ENCODE measurements at places on chromosomes 2 and 18.

- no peak for DNase-seq
Measured at GRCh38 chr2:217789736-217790181, 213.0 kb downstream of the TNS1 start.

DNA sequence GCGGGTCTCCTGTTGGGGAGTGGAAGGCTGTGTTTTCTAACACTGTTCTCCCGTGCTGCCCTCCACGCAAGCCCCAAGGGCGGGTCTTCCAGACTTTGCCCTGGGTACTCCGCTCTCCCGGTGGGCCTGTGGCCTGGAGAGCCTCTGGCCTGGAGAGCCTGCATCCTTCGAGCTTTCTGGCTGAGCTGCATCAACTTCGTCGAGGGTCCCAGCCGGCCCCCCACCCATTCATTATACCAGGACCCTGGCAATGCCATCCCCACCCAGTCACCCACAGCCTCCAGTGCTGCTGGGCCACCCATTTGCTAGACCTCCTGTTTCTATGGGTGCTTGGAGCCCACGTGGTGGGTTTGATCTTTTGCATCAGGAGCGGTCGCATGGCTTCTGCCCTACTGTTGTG lies 102.2 kb downstream of the PTGR3 start:
- peak; percentile 10 for DNase-seq

DNA sequence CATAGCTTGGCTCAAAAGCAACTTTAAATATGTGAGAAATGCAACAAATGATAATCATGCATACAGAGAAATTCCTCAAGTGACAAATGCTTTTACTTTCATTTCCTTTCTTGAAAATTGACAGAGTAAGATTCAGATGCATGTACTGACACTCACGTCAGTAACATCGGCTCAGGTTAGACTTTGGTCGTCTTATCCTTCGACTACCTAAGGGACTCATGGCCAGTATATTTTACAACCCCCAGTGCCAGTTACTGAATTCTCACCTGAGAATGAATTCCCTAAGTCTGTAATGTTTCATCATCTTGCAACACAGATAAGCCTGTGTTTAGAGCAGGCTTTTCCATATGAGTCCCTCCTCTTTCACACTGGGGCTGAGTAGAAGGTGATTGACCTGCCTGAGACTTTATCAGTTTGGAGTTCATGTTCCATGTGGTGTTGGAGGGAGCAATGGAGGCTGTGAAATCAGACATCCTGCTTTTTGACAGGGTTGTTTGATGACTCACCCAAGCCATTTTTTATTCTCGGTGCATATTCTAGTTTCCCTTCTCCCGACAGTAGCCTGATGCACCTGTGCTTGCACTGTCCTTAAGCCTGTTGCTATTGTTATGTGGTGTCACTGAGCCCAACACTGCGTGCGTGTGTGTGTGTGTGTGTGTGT lies 30.5 kb upstream of the ATP8B1 start:
- DNase-seq: peak; percentile 25

GRCh38 chr2:120461546-120462537 lies 115.9 kb downstream of the INHBB start:
- DNase-seq: no peak

DNA sequence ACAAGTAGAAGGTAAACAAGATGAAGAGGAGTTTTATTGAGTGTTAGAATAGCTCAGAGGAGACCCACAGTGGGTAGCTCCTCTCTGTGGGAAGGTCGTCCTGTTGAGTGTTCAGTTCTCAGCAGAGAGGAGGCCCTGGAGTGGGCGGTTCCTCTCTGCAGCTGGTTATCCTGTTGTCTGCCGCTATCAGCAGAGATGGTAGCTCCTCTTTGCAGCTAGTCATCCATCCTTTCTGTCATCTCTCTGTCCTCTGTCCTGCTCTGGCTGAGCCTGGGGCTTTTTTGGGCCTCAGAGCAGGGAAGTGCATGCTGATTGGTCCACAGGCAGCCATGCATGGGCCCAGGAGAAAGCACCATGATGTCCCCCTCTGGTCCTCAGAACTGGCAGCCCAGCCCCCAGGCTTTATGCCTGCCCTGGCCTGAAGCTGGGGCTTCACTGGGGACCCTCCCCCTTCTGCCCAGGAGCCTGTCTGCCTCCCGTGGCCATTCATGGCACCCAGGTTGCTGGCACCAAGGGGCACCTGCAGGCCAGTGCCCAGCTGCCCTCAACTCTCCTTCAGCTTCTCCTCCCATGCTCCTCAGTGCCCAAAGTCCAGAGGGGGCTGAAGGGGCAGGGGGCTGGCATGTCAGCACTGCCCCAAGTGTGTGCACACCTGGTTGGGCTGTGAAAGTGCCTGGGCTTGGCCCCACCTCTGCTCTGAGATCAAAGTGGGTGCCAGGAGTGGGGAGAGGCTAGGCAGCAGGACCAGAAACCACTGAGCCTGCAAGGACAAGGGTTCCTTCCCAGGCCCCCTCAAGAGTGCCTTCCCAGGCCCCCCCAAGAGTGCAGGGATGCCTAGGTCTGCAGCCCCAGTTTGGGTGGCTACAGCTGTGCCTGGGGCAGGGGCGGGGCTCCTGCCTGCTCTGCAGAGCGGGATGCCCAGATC lies 98.7 kb downstream of the TWIST2 start:
- DNase-seq: no peak

Data from stimulated activated CD4-positive, alpha-beta T cell treated with anti-CD3 and anti-CD28 coated beads, Interleukin-2, amount 100 ng/mL, for 24 hours (primary cell).